ENCODE measurements at places on chromosomes 13 and 19.

- no peak for DNase-seq
Observed at GRCh38 chr13:21759463-21759862, 88.6 kb downstream of the FGF9 start.

DNA sequence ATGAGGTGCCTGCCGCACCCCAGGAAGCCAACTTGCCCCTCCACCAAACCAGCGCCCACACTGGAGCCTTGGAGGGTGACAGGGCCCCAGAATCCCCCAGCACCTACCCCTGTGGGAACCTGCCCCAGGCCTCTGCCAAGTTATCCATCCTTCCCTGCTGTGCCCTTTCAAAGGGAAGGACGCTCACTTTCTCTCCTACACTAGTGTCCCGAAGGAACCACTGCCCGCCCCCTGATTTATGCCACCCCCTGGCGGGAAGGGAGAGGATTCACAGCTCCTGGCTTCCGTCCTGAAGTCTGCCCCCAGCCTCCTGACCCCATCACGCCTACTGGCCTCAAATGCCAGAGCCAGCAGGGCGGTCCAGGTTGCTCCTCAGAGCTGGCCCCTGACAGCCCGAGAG, 1.4 kb downstream of the EVI5L start:
- DNase-seq, result peak; percentile 38

GRCh38 chr13:71663431-71663830, 203.6 kb downstream of the DACH1 start:
- no peak for DNase-seq

DNA sequence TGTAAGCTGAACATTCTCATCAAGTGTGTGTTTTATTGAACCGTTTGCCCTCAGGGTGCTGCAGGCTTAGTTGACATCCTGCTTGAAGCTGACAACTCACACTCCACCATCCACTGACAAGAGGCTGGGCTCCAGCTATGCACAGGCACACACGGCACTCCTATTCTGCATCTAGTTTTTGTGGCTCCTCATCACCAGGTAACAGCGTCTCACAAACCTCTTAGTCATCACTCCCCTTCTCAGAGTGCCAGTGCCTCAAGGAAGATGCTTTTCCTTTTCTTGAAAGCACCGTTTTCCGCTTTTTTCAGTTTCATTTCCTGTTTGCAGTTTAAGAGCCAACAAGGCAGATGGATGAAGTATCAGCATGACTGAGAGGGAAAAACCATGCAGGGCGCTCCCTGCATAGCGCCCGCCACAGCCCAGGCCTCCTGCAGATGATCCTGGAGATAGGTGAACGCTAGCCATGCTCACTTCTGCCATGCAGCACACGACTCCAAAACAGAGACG, 491.2 kb downstream of the COG6 start:
- DNase-seq, result no peak

DNA sequence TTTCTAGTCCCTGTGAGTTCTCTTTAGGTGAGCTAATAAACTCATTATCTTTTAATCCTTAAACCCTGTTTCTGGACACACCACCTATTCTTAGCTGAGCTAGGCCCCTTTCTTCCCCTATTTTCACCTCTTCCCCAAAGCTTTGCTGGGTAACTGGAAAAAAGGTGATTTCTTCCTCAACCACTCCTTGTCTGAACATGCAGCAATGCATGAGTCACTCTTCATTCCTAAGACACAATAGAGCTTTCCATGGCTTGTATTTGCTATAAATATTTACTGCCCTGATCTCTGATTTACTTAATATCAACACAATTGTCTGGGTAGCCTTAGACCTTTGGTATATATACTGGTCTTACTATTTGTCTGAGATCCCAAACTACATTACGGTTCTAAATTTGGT, 370.9 kb downstream of the KLF5 start:
- no peak for DNase-seq

DNA sequence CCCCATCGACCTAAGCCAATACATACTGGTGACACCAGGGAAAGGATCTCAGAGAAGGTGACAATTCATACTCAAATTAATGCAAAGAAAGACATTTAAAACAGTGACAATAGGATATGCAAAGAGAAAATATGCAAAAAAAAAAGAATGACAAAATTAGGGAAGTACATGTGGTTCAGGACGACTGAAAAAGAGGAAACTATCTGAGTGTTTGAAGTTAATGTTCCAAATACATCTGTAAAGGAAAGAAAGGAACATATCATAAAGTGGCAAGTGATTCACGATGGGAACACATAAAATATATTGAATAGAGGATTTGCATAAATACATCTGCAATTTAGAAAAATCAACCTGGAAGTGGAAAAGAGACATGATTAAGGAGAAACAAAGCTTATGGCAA, 441.4 kb downstream of the SLITRK5 start:
- DNase-seq, result no peak

DNA sequence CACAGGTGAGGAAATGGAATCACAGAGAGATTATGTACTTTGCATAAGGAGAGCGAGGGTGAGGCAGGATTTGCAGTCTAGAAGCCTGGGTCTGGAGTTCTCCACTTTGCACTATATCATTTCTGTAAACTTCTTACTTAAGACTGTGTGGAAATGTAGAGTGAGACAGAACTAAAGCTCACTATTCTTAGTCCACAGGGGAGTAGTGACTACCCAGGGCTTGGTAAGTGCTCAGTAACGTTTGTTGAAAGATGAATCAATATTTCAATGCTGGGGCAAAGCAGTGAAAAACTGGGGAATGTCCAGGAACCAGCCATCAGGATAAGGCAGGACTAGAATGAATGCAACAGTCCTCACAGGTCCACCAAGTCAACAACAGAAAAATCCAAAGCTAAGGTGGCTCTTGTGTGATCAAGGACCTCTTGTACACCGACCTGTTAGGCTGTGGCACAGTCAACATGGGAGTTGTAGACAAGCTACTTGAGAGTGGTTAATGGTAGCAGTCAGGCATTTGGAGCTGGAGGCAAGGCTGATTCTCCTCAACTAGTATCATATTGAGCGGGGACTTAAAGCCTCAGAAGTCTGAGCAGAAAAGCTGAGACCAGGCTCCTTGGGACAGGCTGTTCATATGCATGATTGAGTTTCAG, 929 bp upstream of the TNFSF13B start:
- DNase-seq, result no peak

DNA sequence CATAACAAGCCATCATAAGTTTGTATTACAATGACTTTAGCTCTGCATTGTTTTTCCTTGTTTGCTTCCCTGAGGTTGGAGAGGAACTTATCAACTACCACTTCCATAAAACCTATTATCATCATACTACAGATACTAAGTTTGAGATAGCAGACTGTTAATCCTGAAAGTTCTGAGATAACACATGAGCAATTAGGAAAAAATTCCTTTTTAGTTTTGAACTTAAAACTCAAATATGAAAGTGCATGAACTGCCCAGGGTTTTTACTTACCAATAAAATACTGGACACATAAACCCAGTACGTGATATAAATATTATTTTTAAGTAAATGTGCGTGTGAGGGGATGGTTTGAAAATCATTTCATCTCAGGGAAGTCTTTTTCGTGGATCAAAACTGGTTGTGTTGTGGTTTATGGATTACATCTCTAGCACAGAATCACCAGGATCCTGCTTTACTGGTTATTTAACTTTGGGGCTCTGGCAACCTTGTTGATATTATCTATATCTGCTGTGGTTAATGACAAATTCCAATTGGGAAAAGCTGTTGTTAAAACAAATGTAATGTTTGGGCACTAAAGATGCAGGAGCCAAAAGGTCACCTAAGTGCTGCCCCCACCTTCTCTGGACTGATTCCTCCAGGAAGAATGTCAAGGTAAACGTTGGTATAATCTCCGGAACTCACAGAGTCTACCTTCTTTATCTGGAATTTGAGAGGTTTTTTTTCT, 12.4 kb downstream of the CDX2 start:
- DNase-seq, result no peak

DNA sequence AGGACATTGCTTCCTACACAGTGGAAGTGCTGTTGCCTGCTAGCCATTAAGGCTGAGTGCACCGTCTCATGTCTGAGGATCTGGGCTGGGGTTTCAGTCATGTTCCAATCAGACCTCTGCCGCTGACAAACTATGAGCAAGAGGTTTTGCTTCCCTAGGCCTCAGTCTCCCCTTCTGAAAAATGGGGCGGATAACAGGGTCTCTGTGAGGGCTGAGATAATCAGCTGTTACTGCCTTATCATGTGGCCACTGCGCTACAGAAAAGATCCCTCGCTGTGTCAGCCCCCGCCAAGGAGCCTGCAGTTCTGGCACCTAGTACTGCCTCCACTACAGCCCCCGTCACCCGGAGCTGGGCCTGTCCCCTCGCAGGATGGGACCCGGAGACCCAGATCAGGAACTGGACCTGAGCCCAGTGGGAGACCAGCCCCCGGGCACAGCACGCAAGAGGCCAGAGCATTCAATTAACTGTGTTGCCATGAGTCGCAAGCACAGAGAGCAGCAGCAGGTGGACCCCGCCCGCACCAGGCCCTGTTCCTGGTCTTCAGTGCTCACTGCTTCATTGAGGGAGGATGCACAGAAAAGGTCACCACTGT, 3.0 kb upstream of the PNKP start:
- DNase-seq, result no peak

DNA sequence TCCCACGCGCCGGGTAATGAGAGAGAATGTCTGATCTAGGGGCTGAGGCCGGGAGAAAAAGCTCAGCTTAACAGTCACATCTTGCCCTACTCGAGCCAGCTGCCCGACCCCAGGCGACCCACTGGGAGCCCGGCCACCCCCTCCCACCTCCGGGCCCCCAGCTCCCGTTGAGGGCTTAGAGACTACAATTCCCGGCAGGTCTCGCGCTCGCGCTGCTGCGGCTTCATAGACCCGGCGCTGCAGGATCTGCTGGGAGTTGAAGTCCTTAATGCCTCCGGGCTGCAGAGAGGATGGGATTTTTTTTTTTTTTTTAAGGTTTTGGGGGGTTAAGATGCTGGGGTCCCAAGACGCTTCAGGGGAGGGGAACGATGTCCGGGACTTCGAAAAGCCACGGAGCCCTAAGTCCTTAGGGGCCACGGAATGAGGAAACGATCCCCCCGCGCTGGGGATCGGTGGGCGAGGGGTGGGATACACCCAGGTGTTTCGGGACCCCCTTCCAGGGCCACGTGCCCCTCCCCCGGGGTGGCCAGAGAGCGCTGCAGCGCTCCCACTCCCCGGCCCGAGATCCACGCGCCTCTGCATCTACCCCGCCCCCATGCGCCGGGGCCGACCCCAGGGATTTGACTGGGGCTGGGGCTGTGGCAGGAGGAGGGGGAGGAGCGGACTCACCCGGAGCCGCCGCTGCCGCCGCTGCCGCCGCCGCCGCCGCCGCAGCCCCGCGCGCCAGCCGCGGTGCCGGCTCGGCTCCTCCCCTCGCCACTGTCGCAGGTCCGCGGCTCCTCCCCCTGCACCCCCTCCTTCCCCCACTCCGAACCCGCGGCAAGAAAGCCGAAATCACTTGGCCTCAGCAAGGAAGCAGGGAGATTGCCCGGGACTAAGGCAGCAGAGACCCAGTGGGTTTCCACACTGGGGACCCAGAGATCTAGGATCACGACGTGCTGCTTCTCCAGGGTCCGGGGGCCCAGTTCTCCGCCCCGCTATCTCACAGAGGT, at the start of gene SYT3:
TSS of gene SYT3 (minus strand) at position 761 of the 992 bp plus-strand sequence. CDS start 2,470 bp downstream, outside the sequence.
- DNase-seq, result peak; percentile 85

GRCh38 chr19:29512748-29513147, 13.0 kb upstream of the VSTM2B start:
- DNase-seq, result no peak

DNA sequence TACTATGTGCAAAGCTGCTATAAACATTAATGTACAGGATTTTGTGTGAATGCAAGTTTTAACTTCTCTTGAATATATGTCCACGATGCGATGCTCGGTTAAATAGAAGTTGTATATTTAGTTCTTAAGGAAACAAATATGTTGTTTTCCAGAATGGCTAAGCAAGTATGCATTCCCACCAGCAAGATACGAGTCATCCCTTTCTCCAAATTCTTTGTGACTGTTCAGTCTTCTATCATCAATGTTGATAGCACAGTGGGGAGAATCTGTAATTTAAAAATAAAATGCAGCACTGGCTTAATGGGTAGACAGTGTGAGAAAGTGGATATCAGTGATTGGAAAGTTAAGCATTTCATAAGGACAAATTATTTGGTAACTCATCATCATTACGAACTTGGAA, 1340.8 kb downstream of the PCDH9 start:
- no peak for DNase-seq

DNA sequence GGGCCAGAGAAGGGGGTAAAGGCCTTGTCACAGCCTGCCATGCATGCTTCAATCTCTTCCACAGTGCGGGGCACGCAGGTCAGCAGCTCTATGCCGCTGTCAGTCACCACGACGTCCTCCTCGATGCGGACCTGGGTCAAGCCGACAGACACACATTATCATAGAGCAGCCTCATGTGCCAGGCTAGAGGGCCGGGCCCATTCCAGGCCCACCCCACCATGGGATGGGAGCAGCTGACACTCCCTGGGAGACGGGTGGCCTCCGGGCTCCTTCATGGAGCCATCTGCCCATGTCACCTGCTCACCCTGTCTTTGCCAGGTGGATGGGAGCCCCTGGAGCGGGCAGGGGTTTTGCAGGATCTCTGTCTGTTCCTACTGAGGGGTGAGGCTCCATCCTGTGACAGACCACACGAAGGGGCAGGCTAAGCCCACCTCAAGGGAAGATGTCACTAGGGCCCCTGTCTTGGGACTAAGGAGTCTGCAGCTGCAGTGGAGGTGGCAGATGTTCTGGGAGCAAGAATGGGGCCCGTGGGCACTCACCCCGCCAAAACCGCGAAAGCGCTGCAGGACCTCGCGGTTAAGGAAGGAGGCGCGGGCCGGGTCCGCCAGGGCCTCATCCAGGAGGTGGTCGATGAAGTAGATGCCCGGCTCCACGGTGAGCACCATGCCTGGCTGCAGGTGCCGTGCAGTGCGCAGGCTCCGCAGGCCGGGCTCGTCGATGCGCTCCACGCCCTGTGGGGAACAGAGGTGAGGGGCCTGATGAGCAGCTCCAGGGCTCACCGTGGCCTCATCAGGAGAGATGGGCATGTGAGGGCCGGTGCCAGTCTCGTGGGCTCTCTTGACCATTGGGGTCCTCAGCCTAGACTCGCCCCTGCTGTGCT, 14.1 kb downstream of the CEBPG start:
- no peak for DNase-seq

- DNase-seq, result peak; percentile 30
Observed at GRCh38 chr19:45140533-45140932, 20.2 kb downstream of the NKPD1 start.

DNA sequence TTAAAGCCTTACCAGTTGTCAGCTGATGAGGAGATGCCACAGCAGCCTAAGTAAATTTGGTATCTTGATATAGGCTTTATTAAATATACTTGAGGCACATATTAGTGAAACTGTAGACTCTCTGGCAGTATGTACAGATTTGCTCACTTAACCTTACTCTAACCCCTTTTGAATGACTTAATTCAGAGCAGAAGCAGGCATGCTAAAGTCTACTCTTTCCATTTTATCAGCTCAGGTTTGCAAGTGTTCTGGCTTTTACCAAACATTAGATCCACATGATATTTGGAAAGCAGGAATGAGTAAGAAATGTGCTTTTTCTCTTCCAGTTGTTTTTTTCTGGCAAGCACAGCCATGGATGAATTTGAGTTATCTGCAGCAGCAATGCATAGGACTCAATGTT, 541.0 kb upstream of the PCDH9 start:
- no peak for DNase-seq

DNA sequence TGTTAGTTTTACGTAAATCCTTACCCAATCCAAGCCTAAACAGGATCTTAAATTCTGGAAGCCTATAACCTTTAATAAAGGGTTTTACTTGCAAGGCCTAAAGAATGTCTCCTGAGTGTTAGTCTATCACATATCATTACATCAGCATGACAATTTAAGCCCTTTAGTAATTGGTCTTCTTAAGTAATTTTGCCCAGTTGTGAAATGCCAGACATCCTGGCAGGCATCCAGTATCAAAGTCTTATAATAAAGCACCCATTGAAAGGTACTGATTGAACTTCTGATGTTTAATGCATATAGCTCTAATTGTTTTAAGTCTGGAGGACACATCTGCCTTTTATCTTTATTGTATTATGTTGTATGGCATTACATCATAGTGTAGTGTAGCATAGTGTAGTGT, 1078.9 kb downstream of the SLITRK1 start:
- no peak for DNase-seq
